ENCODE measurements at places on chromosomes 3 and 15.

DNA sequence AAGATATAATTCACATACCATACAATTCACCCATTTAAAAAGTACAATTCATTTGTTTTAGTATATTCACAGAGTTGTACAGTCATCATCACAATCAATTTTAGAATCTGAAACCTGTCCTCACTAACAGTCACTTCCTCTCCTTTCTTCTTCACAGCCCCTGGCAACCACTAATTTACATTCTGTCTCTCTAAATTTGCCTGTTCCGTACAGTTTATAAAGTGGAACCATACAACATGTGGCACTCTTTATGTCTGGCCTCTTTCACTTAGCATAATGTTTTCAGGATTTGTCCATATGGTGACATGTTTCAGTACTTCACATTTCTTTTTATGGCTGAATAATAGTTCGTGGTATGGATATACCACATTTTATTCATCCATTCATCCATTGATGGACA lies 22.7 kb downstream of the ERICH6 start:
- peak; percentile 31 for DNase-seq

DNA sequence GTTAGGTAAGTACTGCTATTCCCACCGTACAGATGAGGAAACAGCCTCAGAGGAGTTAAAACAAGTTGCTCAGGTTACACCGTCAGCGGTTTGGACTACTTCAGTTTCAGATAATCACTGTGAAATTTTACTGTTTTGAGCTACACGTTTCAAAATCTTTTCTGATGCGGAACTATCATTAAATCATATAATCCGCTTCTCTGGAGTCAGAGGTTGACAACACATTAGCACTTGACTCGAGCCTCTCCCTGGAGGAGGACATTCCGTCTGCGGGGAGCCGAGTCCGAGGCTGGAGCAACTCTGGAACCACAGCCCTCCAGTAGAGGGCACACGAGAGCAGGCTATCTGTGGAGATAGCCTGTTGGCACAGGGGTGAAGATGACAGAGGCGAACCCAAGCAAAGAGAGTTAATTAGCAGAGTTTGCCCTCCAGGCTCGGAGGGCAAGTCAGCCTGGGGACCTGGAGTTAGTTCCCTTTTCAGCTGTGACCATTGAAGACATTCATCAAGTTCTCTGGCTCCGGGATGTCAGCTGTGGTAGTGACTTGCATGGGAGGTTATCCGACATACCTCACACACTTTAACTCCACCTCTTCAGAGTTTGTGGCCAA lies 131.2 kb downstream of the IGF1R start:
- DNase-seq: peak; percentile 70

DNA sequence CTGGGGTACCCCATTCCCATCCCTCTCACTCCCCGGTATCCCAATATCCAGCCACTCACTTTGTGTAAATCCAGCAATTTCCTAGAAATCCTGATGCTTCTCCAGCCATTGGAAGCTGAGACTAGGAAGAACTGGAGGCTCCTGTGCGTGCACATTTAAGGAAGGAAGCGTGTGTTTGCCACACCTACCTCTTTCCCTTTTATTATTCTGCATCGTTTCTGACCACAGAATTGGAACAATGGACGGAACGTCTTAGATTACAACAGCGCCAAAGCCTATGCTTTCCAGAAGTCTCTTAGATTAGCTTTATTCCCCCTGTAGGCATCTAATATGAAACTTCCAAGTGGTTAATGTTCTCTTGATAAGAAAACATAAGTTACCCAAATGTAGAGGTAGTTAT lies 234.8 kb upstream of the TRIM42 start:
- DNase-seq: no peak

- peak; percentile 10 for DNase-seq
Measured at GRCh38 chr3:190863119-190863465, 598 bp upstream of the GMNC start.

- DNase-seq: peak; percentile 86
Measured at GRCh38 chr15:78540871-78541743, 863 bp downstream of the PSMA4 start.

- DNase-seq: peak; percentile 86
Measured at GRCh38 chr3:156586905-156587759, 32.2 kb upstream of the SSR3 start.

All from inflammatory macrophage treated with lipopolysaccharide for 4 hours (primary cell).